ENCODE measurements at places on chromosomes 2 and 18. TPM values are rescaled to one million over a fixed set of nuclear protein-coding genes. Genes with fewer than 3 reads are reported as not detected.

USP40 gene
- 22.5 TPM for total RNA-seq

MAP3K19 gene
- total RNA-seq: not detected

DIS3L2 gene
- total RNA-seq: 13.2 TPM

ANKRD30BL gene
- not detected for total RNA-seq

PHOSPHO2 gene
- 2.9 TPM for total RNA-seq

TMEM17 gene
- total RNA-seq: 4.3 TPM

SLC4A5 gene
- 0.29 TPM for total RNA-seq

HAUS1 gene
- total RNA-seq: 35.1 TPM

PLCD4 gene
- 0.80 TPM for total RNA-seq

RIT2 gene
- total RNA-seq: not detected

LYPD6 gene
- total RNA-seq: 0.07 TPM

LYG2 gene
- not detected for total RNA-seq

DSG2 gene
- total RNA-seq: 59.6 TPM

LCT gene
- total RNA-seq: 0.03 TPM

ANKRD62 gene
- not detected for total RNA-seq

ADD2 gene
- 25.0 TPM for total RNA-seq

HOXD12 gene
- total RNA-seq: not detected

PLGLB2 gene
- 0.19 TPM for total RNA-seq

VWA3B gene
- total RNA-seq: not detected

EML6 gene
- 1.5 TPM for total RNA-seq

PROKR1 gene
- not detected for total RNA-seq

SNRNP200 gene
- 113 TPM for total RNA-seq

MAPK4 gene
- total RNA-seq: 0.33 TPM

EMX1 gene
- not detected for total RNA-seq

SUCLG1 gene
- total RNA-seq: 93.5 TPM

NAPG gene
- total RNA-seq: 11.3 TPM

SF3B1 gene
- 121 TPM for total RNA-seq

DSEL gene
- total RNA-seq: 0.41 TPM

PLEKHH2 gene
- total RNA-seq: 2.1 TPM

UBXN4 gene
- 43.1 TPM for total RNA-seq
